ENCODE measurements at places on chromosomes 12 and 14. TPM values are rescaled to one million over a fixed set of nuclear protein-coding genes. Genes with fewer than 3 reads are reported as not detected.

DNA sequence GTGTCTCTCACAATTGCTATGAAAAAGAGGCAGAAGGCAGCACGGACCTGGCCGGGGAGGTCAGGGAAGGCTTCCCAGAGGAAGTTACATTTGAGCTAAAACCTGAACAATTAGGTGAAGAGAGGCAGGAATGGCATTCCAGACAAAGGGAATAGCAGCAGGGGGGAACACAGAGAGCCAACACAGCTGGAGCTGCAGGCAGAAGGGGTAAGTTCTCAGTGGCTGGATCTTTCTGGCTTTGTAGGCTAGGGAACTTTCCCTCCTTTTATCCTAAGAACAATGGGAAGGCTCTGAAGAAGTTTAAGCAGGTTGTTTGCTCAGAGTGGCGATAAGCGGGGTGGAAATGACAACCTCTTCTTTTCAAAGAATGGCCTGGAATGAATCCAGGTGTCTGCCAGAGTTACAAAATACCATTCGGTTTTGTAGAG lies 100.0 kb downstream of the PRIMA1 start:
- no peak for DNase-seq

DNA sequence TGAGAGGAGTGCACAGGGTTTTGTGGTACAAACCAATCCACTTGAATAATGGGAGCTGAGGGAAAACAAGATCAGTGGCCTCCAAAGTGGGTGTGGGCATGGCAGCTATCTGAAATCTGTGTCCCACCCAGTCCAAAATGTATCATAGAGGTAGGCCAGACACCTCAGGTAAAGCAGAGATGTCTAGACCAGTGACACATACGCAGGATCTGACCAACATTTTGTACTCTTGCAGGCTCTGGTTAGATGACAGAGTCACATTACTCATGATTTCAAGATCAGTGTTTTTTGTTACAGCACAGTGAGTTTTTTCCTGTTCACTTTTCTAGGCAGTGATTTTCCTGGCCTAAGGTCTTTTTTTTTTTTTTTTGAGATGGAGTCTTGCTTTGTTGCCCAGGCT lies 211.8 kb downstream of the PCNX1 start:
- DNase-seq = peak; percentile 65

DNA sequence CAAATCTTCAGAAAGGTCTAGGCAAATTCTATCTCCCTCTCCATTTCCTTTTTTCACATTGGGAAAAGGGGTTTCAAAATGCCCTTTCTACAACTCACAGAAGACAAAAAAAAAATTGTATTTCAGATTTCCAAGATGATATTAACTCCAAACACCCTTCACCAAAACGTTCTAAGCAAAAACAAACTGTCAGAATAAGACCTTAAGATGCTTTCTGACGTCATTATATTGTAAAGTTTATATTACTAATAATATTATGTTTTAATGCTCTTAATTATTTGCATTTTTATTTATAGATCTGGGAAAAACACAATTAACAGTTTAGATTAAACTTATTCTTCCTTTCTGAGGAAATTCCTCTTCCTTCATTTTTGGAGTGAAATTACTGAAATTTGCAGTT lies 624.2 kb downstream of the GALC start:
- DNase-seq = no peak

DNA sequence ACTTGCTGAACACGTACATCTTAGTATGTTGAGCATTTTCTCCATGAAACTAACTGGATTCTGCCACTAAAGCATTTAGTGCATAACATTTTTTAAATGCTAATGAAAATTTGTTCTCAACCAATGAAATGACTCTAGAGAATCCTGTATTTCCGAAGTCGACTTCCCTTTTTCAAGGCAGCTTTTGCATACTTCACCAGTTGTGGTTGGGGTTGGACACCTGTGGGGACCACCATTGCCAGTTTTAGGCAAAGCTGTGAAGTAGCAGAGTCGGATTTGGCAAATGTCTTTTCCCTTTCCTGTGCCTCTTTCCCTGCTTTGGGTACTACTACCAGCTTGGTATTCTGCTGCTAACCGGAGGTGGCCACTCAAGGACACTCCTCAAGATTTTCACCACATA lies 349.2 kb downstream of the BCAT1 start:
- no peak for DNase-seq

HNF1A gene
- total RNA-seq = not detected

All from PC-3 (cell line).